Lung (tissue), 17 donors: ENCODE measurements at places on chromosomes 6 and 20. TPM values are rescaled to one million over a fixed set of nuclear protein-coding genes. Genes with fewer than 3 reads are reported as not detected.
A peak's percentile ranks its signal among the peaks of the same experiment; 100 is the strongest.

- H3K4me3 ChIP-seq, result peak overlapping the region; percentile 11
- H3K27me3 ChIP-seq, result no peaks in the 10 kb centered on the region
- H3K4me1 ChIP-seq, result no peaks in the 10 kb centered on the region
- H3K27ac ChIP-seq, result no peak overlapping the region
These were observed 171.4 kb upstream of the ZNF337 start for GRCh38 chr20:25867776-25868649.

DNA sequence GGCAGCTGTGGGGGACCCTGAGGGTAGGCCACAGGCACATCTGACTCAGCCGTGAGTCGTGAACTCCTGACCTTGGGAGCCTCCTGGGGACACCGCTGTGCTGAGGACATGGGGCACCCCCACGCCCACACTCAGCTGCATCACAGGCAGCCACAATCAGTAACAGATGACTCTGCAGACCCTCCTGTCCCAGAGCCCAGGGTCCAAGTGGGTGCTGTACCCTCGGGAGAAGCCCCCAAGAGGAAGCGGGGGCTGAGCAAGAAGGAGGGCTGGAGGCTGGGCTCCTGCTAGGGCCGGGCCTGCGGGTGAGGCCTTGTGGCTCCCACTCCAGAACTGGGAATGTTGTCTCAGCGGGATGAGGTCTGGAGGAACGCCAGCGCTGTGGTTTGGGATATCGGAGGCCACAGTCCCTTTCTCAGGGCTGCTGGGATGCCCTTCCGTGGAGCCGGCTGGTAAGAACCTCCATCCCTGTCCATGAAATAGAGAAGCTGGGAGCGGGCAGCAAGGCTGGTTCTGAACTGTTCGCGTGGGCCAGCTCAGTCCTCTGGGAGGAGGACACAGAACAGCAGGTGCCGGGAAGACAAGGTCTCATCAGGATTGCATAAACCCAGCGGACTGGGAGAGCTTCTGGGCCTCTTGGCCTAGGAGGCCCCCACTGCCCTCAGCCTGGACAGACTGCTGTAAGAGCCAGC is 3.1 kb upstream of the LAMA5 start:
- H3K4me3 ChIP-seq, result no peak overlapping the region
- no peaks in the 10 kb centered on the region for H3K4me1 ChIP-seq
- peak overlapping the region; percentile 34 for H3K27ac ChIP-seq
- H3K36me3 ChIP-seq, result no peaks in the 10 kb centered on the region

GRCh38 chr6:130620338-130620781 is 206.8 kb upstream of the SMLR1 start:
- no peak overlapping the region for H3K27ac ChIP-seq
- H3K4me3 ChIP-seq, result no peak overlapping the region
- DNase-seq, result no peak
- no peaks in the 10 kb centered on the region for H3K27me3 ChIP-seq
- H3K36me3 ChIP-seq, result no peaks in the 10 kb centered on the region

- H3K36me3 ChIP-seq, result peaks cover 8% of the 10 kb centered on the region
- no peaks in the 10 kb centered on the region for H3K27me3 ChIP-seq
- no peak for DNase-seq
- peak overlapping the region; percentile 63 for H3K27ac ChIP-seq
- H3K4me1 ChIP-seq, result no peaks in the 10 kb centered on the region
These were observed 15.7 kb upstream of the FAM83C start for GRCh38 chr20:35307666-35308653.

- H3K27ac ChIP-seq, result no peak within 1 kb of the TSS
- no peaks in the 10 kb centered on the region for H3K36me3 ChIP-seq
- peak within 1 kb of the TSS; percentile 29 for H3K4me3 ChIP-seq
- no peaks in the 10 kb centered on the region for H3K4me1 ChIP-seq
These were observed at the start of gene FAM83B for GRCh38 chr6:54846243-54846856. TSS of gene FAM83B (plus strand) at chr6:54846771. CDS start at chr6:54870247, 23,476 bp downstream.

DNA sequence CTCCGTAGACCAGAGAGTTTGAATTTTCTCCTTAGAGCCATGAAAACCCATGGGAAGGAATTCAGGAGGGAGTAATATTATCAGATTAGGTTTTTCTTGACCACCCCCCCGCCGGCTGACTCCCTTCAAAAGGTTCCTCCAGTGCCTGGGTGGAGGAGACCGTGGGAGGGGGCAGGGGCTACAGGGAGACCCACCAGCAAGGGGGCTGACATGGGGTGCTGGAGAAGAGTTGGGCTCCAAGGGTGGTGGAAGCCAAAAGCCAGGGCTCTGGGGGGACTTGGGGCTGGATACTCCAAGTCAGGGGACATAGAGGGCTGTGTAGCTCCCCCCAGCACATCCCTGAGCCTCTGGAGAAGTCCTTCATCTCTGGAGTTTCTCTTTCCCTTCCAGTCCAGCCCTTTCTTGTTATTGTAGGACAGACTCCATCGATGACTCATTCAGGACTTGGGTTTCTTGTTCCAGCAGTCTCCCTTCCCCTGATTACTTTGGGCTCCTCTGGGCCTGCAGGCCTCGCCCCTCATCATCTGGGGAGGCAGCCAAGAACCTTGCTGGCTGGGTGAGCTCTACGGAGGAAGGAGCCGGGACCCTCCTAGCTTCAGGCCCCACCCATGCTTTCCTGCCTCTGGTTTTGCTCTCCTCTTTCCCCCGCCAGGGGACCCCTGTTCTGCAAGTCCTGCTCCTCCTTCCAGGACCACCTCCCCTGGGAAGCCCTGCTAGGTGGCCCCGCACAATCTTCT is 10.5 kb upstream of the KIAA1755 start:
- no peak overlapping the region for H3K27ac ChIP-seq
- DNase-seq, result peak; percentile 43

DNA sequence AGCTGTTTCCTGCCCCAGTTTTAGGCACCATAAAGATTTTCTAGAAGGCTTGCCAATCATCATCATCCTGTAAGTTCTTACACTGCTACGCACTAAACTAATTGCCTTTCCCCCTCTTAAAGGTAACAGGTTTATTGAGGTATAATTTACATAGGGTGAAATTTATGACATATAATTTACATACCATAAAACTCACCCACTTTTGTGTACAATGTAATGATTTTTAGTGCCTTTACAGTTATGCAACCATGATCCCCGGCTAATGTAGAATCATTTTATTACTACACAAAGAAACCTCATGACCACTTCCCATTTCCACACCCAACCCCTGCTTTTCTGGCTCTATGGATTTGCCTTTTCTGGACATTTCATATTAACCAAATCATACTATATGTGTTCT is 21.1 kb downstream of the GCNT2 start:
- H3K4me3 ChIP-seq, result no peak overlapping the region
- no peak for DNase-seq
- no peaks in the 10 kb centered on the region for H3K36me3 ChIP-seq
- H3K4me1 ChIP-seq, result no peaks in the 10 kb centered on the region

DNA sequence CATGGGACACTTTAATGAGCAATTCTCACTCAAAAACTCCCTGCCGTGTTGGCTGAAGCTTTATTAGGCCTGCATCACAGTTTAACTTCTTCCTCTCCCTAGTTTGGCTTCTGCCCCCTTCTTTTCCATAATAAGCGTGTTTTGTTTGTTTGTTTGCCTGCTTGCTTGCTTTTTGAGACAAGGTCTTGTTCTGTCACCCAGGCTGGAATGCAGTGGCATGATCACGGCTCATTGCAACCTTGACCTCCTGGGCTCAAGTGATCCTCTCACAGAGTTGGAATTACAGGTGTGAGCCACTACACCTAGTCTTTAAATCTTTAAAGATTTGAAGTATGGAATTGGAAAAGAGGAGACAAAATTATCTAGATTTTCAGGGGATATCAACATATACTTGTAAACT is 25.4 kb upstream of the DNAAF9 start:
- H3K27me3 ChIP-seq, result no peaks in the 10 kb centered on the region
- no peak overlapping the region for H3K27ac ChIP-seq
- H3K4me3 ChIP-seq, result no peak overlapping the region

DNA sequence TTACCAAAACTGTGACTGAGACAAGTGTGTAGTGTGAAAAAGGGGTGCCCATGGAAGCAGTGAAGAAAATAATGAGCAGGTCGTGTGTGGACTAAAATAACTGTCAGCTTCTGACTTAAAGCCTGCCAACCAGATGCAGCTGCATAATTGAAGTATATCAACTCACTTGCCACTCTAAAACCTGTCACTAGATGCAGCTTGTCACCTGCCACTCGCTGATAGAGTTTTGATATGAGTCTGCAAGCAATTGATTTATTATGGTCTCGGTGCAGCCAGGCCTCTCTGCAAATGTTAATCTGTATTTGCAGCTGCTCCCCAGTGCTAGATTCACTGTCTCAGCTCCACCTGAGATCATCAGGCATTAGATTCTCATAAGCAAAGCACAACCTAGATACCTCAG is 1090.0 kb upstream of the EYS start:
- H3K4me3 ChIP-seq, result no peak overlapping the region
- no peaks in the 10 kb centered on the region for H3K27me3 ChIP-seq
- H3K36me3 ChIP-seq, result no peaks in the 10 kb centered on the region
- no peak for DNase-seq
- no peak overlapping the region for H3K27ac ChIP-seq

- no peak overlapping the region for H3K4me3 ChIP-seq
- DNase-seq, result peak; percentile 17
- H3K27ac ChIP-seq, result no peak overlapping the region
- no peaks in the 10 kb centered on the region for H3K36me3 ChIP-seq
These were observed 683.0 kb downstream of the DHX35 start for GRCh38 chr20:39645131-39645530.

DNA sequence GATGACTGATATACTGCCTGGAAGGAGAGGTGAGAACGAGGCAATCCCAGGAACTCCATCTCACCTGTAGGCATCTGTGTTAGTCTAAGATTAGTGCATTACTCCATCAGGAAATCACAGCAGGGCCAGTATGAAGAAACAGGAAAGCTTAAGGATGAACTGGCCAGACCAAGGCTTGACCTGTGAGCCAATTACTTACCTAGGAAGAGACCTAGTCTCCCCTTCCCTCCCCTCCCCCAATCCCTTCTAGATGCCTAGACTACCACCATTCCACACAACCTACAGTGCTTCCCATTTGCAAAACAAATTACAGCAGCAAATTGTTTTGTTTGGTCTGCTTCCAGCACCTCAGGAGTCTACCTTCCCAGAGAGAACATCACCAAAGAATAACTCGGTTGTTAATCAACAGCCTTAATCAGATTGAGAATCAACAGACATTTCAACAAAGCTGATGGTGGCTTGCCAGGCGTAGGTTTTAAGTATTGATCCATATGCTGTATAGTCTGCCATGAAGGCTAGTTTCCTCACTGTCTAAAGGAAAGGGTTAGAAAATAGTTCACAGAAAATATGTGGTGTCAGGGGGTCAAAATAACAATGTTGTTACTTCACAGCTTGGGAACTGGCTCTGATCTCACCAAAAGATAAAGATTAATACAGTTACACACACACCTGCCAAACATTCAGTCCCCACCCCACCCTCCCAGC is 10.1 kb downstream of the PKHD1 start:
- no peaks in the 10 kb centered on the region for H3K27me3 ChIP-seq
- no peak overlapping the region for H3K27ac ChIP-seq
- no peaks in the 10 kb centered on the region for H3K4me1 ChIP-seq
- H3K36me3 ChIP-seq, result no peaks in the 10 kb centered on the region
- DNase-seq, result no peak

GRCh38 chr20:55540013-55540412 is 465.3 kb downstream of the CBLN4 start:
- no peak overlapping the region for H3K27ac ChIP-seq
- DNase-seq, result no peak
- no peaks in the 10 kb centered on the region for H3K4me1 ChIP-seq
- no peaks in the 10 kb centered on the region for H3K36me3 ChIP-seq

GRCh38 chr6:90229331-90230010 is 67.2 kb downstream of the BACH2 start:
- no peak overlapping the region for H3K27ac ChIP-seq
- H3K4me3 ChIP-seq, result no peak overlapping the region
- no peaks in the 10 kb centered on the region for H3K27me3 ChIP-seq
- H3K36me3 ChIP-seq, result no peaks in the 10 kb centered on the region
- peaks cover 11% of the 10 kb centered on the region for H3K4me1 ChIP-seq

- H3K36me3 ChIP-seq, result no peaks in the 10 kb centered on the region
- no peaks in the 10 kb centered on the region for H3K27me3 ChIP-seq
- no peak overlapping the region for H3K27ac ChIP-seq
- DNase-seq, result no peak
- peaks cover 5% of the 10 kb centered on the region for H3K4me1 ChIP-seq
These were observed 267.9 kb upstream of the BMP2 start for GRCh38 chr20:6499566-6499965.

DNA sequence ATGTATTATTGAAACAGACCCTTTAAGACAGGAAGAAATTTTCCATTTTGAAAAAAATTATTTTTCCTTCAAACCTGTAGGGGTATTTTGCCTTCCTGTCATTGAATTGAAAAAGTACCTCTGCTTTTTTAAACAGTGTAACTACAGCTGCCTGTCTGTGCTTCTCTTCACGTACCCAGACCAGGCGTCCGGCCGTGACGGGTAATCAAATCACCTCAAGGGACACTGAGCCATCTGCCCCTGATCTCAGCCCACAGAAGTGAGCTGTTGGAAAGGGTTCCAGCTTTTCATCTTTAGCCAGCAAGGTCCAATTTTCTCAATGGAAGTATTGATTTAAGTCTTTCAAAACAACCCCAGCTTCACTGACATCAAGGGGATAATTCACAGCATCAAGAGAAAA is 58.0 kb downstream of the SLC35D3 start:
- no peak overlapping the region for H3K27ac ChIP-seq
- H3K4me3 ChIP-seq, result no peak overlapping the region
- DNase-seq, result no peak
- no peaks in the 10 kb centered on the region for H3K4me1 ChIP-seq
- H3K36me3 ChIP-seq, result no peaks in the 10 kb centered on the region
- no peaks in the 10 kb centered on the region for H3K27me3 ChIP-seq

- no peaks in the 10 kb centered on the region for H3K36me3 ChIP-seq
- peak; percentile 91 for DNase-seq
- H3K27ac ChIP-seq, result peak overlapping the region; percentile 28
- peaks cover 39% of the 10 kb centered on the region for H3K4me1 ChIP-seq
These were observed 37.7 kb downstream of the PMEPA1 start for GRCh38 chr20:57672164-57672563.

DNA sequence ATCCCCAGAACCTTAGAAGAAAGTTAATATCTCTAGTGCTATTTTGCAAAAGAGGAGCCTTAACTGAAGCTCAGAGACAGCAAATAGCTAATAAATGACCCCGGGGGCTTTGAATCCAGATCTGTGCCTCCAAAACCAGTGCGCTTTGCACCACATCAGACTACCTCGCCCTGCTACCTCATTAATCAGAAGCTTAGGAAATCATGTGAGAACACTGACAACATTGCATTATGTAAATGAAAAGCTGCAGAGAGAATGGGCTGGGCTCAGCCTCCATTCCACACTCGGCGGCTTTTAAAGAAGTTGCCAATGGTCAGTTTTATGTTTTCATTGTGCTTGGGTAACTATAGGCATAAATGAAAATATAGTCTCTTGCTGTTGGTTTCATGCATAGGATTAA is 54.0 kb upstream of the STMND1 start:
- no peak overlapping the region for H3K27ac ChIP-seq
- H3K36me3 ChIP-seq, result no peaks in the 10 kb centered on the region
- no peaks in the 10 kb centered on the region for H3K27me3 ChIP-seq
- peaks cover 3% of the 10 kb centered on the region for H3K4me1 ChIP-seq

- H3K27me3 ChIP-seq, result no peaks in the 10 kb centered on the region
- no peaks in the 10 kb centered on the region for H3K4me1 ChIP-seq
- no peak overlapping the region for H3K4me3 ChIP-seq
- DNase-seq, result no peak
- no peak overlapping the region for H3K27ac ChIP-seq
These were observed 66.6 kb upstream of the SPTLC3 start for GRCh38 chr20:12942123-12942522.

Gene ZNF334
- total RNA-seq, result 25.3 TPM

Gene SLC22A7
- total RNA-seq, result not detected

Gene SLC22A16
- total RNA-seq, result 1.3 TPM

Gene FERMT1
- 2.4 TPM for total RNA-seq

Gene CD109
- 48.5 TPM for total RNA-seq

Gene EYS
- total RNA-seq, result 0.34 TPM

Gene TRIM15
- not detected for total RNA-seq

Gene KIF25
- total RNA-seq, result 0.46 TPM

Gene RAB44
- 1.5 TPM for total RNA-seq

Gene PABPC1L
- 34.5 TPM for total RNA-seq

Gene RGS19
- total RNA-seq, result 15.1 TPM

Gene PDYN
- total RNA-seq, result not detected

Gene AFG1L
- 9.5 TPM for total RNA-seq

Gene C6orf58
- not detected for total RNA-seq
